Astrocyte (in vitro differentiated cells and primary cell): ENCODE measurements at places on chromosomes 1 and 21. TPM values are rescaled to one million over a fixed set of nuclear protein-coding genes. Genes with fewer than 3 reads are reported as not detected.

GRCh38 chr1:15761366-15762128 is 3.0 kb downstream of the FBLIM1 start:
- no peaks in the 10 kb centered on the region for H3K27me3 ChIP-seq
- peaks cover 34% of the 10 kb centered on the region for H3K4me1 ChIP-seq
- no peak for DNase-seq

NLRP3 gene
- 0.09 and 0.12 TPM in 2 replicates for total RNA-seq

ABCD3 gene
- total RNA-seq = 38.4 and 41.6 TPM in 2 replicates

GRCh38 chr1:246728311-246728710 is 4.1 kb downstream of the SCCPDH start:
- peaks cover 29% of the 10 kb centered on the region for H3K36me3 ChIP-seq
- peak; percentile 78 for DNase-seq
- no peak overlapping the region for H3K4me3 ChIP-seq
- peaks cover 11% of the 10 kb centered on the region for H3K4me1 ChIP-seq
- no peaks in the 10 kb centered on the region for H3K27me3 ChIP-seq
